NCI-H1436 treated with DMSO at 0.1 percent for 48 hours (cell line): ENCODE measurements at places on chromosomes 4 and X.
A peak's percentile ranks its signal among the peaks of the same experiment; 100 is the strongest.

- DNase-seq, result no peak
These were observed 12.8 kb downstream of the AIMP1 start for GRCh38 chr4:106329041-106329618.

- no peak for DNase-seq
These were observed 358 bp downstream of the FGFBP1 start for GRCh38 chr4:15938182-15938581.

DNA sequence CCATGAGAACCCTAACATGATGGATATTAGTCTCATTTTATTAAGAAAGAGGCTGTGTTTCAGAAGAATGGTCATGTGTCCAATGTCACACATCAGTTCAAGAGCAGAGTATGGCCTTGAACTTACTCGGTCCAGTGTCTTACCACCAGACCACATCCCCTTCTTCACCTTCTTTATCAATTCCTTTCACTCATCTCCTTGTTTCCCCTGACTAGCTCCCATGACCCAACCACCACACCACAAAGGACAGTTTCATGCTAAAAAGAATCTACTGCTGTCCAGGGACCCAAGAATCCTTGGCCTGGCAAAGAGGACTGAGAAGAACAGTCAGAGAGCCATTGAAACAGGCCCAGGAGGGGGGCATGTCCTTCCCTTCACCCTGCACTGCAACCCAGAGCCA, 33.6 kb upstream of the MSN start:
- no peak for DNase-seq

DNA sequence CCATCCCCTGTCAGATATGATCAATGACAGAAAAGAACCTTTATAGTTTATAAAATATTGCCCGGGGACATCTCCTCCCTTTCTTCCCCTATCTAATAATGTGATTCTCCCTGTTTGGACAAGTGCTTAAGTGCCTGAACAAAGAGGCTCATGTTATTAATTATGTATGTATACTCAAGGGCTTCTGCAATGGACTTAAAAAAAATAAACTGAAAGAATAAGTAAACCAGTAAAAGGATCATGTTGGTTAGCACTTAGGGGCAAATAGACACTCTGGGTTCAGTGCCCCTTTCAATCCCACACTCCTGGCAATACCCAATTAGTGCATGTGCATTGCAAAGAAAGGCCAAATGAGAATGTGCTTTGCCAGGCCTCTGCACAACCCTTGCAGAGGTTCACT, 30.7 kb upstream of the RPS6KA6 start:
- DNase-seq, result peak; percentile 13

DNA sequence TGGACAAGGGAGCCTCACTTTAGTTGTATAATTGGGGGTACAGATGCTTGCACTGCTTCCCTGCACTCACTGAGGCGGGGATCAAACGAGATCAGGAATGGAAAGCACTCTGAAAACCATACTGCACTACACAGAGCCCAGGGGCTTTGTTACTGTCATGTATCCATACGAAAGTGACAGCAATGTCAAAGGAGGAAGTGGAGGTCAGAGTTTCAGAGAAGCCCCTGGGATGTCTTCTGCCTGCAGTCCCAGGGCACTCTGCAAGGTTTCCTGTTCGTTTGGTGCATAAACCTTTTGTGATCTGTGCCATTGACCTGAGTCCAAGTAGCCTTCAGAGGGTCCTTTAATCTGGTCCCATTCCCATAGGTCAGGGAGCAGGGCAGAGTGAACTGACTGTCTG, 31.2 kb downstream of the RNF175 start:
- DNase-seq, result no peak

DNA sequence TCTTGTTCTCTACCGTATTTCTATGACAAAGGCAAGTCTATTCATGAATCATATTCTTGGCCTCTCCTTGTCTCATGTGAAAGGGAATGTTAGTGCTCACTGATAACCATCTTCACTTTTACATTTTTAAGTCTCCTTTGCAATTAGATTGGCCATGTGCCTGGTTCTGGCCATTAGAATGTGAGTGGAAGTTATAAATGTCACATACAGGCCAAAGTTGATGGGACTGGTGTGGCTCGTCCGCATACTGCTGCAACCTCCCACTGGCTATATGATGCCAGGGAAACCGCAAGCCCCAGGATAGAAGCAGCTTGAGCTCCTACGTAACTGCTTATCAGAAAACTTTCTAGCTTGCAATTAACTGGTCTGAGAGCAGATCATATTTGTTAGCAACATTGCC, 86.1 kb downstream of the MAGEC1 start:
- no peak for DNase-seq

GRCh38 chr4:52550186-52550585, 108.9 kb downstream of the USP46 start:
- DNase-seq, result no peak

GRCh38 chr4:158209825-158210807, at the start of gene TMEM144:
TMEM144 (plus strand) TSS chr4:158210486; CDS start chr4:158212668, 2,182 bp downstream.
- DNase-seq, result no peak

DNA sequence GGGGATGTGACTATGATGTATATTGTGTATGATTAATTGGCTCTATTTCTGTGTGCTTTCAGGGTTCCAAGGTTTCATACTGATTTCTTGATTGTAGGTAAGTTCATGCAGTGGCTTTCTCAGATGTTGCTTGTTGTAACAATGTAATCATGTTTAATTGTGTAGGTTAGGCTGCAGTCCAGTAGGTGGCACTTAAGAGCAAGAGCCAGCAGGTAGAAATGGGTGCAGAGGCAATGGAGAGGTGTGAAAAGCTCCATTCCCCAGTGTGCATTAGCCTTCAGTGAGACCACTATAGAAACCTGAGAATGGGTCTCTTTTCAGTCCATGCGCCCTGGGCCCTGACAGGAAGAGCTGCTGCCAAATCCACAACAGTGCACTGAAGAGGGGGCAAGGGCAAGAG, 28.2 kb downstream of the DCAF12L2 start:
- DNase-seq, result no peak

DNA sequence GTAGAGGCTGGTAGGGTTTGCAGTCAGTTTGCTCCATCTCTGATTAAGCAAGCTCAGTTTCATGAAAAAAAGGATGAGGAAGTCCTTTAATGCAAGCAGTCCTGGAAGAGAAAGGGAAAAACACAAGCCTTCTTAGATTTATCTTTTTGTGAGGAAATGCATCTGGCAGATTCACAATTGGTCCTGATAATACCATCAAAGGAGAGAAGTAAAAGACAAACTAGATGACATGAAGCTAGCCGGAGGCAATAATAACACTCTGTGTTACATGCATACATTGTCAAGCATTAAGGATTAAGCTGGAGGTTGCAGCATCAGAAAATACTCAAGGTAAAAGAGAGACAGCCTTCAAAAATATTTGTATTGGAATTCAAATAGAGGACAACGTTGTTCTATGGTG, 356.0 kb upstream of the TEX13C start:
- no peak for DNase-seq

DNA sequence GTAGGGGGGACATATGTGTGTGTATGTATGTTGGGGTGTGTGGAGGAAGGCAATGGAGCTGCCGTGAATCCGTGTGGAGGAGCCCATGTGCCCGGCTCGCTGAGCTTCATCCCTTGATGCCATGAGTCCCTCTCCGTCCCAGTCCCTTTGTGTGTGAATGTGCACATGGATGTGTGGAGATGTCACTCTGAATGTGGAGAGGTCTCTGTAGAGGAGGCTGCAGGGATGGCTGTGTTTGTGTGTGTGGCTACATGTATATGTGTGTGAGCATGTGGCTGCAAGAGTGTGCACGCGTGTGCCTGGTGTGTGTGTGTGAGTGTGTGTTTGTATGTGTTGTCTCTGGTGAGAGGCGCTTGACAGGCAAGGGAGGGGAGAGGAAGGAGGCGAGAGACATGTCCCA, 1.3 kb downstream of the DLG3 start:
- DNase-seq, result no peak

- no peak for DNase-seq
These were observed 73.7 kb downstream of the BEND2 start for GRCh38 chrX:18146954-18147353.

GRCh38 chr4:11783588-11783987, 354.9 kb upstream of the HS3ST1 start:
- DNase-seq, result no peak

GRCh38 chr4:113732967-113733527, 28.5 kb downstream of the CAMK2D start:
- DNase-seq, result no peak

- no peak for DNase-seq
These were observed 75.6 kb downstream of the ATP10D start for GRCh38 chr4:47560682-47561081.

DNA sequence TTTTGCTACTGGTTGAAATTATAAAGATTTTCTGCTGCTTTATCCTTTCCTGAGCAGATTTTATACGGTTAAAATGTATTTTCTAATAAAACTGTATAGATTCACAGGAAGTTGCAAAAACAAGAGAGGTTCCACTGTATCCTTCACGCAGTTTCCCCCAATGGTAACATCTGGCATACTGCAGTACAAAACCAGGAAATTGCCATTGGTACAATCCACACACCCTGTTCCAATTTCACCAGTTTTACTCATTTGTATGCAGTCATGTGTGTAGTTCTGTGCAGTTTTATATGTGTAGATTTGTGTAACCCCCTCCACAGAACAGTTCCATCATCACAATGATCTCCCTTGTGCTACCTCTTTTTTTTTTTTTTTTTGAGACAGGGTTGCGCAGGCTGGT, 20.0 kb downstream of the DDX3X start:
- no peak for DNase-seq

- DNase-seq, result no peak
These were observed 308.8 kb downstream of the TEX13C start for GRCh38 chrX:125628435-125628834.

GRCh38 chr4:7058792-7059191, 9.1 kb downstream of the GRPEL1 start:
- no peak for DNase-seq

DNA sequence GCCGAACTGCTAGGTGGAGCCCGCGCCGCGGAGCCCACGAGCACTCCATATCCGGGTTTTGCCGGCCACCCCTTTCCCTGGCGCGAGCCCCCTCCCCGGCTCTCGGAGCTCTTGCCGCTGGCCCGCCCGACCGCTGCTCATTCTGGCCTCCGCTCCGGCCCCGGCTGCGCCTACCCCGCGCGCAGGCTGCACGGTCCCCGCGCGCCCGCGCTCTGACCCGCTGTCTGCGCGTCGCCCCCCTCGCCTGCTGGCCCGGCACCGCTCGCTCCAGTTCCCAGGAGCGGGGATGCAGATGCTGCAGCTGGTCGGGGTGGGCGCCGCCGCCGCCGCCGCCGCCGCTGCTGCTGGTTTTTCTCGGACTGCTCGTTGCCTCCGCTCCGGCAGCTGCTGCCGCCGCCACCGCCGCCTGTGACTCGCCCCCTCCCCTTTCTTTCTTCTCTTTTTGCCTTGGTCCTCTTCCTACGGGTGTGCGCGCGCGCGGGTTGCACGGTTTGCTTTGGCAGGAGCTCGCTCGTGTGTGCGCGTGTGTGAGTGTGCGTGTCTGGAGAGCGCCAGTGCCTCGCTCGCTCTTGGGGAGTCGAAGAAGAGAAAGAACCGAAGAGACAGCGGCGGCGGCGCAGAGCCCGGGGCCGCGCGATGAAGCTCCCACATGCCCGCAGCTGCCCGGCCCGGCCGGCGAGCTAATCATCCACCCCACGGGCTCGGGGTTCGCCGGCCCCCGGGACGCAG, at the start of gene ADGRL3:
Gene ADGRL3, plus strand, starts transcription at position 140 of the 729 bp plus-strand sequence.
- DNase-seq, result no peak

- no peak for DNase-seq
These were observed 702.3 kb downstream of the TRIML1 start for GRCh38 chr4:188841523-188841922.

- DNase-seq, result no peak
These were observed 72.9 kb downstream of the CLDN34 start for GRCh38 chrX:10039821-10040793.

DNA sequence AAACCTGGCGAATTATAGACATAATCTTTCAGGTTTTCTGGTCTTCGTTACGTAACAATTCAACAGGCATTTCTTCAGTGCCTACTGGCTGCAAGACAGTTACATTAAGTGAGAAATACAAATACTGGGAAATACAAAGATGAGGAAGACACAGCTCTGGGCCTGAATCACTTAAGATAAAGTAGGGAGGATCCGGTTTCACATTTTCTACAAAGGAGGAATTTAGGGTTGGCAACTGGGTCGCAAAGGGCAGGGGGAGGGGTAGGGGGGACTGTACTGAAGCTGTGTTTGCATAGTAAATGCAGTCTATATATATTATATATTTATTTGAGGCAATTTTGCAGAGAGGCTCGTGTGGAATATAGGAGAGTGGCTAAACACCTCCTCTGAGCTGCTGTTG, 107.4 kb downstream of the MAML3 start:
- DNase-seq, result no peak

DNA sequence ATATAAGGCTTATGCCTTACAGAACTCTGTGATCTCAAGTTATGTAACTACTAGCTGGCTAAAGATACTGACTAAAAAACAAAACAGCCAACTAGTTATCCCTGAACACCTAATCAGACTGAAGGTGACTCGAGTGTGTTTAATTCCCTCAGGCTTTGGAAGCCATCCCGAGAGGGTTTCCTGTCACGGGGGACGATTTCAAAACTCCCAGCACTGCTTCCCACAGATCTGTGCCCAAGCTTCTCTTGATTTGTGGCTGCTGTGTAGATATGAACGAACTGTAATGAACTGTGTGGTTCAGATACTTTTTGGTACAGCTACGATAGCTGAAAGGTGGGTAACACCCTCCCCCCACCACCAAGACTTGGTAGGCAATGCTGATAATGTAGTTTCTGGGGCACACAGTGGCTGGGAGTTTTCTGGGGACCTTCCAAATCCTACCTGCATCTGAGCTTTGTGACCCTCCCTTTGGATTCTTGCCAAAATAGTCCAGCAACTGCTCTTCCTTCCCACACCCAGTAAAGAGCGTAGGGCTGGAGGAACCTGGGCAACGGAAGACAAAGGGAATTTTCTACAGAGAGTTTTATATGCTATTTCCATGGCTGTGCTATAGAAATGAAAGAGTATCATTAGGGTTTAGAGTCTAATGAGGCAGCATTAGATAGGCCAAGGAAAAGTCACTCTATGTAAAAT, 148.8 kb downstream of the MGST2 start:
- no peak for DNase-seq

- no peak for DNase-seq
These were observed 840 bp downstream of the ZNF711 start for GRCh38 chrX:85244450-85245211.

DNA sequence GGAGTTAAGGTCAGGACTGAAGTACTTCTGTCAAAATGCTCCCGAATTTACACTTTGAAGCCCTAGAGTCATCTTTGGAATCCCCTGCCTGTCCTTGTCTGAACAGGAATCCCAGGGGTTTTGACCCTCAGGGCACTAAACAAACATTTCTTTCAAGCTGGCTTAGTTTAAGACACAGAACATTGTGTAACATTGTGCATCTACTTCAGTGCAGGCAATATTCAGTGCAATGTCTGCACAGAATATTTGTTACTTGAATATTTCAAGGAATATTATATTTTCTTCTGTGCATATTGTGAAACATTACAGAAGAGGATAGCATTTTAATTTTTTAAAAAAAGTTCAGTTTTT, 763.4 kb downstream of the PCDH18 start:
- no peak for DNase-seq
